ENCODE measurements at places on chromosomes 6 and 20.

- no peak for DNase-seq
These were observed 70.3 kb upstream of the RIPOR2 start for GRCh38 chr6:25006075-25006474.

- DNase-seq: no peak
These were observed 531.1 kb upstream of the CITED2 start for GRCh38 chr6:139905404-139906052.

DNA sequence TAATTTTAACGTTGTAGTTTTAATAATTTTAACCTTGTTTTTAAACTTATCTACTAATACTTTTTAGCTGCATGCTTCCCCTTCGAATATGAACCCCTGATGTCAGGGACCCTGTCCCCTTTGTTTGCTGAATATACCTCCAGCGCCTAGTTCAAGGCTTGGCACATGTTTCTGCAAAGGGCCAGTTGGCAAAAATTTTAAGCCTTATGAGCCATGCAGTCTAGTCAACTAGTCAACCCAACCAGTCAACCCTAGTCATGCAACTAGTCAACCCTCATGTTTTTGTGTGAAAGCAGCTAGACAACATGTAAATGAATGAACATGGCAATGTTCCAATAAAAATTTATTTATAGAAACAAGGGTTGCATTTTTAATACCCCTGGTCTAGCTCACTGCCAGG is 119.8 kb downstream of the BCAS1 start:
- DNase-seq: no peak

- peak; percentile 1 for DNase-seq
These were observed 674 bp downstream of the NRSN1 start for GRCh38 chr6:24126586-24127192.

GRCh38 chr20:25148181-25148981 is 47.1 kb upstream of the ENTPD6 start:
- DNase-seq: peak; percentile 54

- DNase-seq: no peak
These were observed 24.4 kb downstream of the RRAGD start for GRCh38 chr6:89387516-89388201.

GRCh38 chr6:121436960-121437850 is 1.8 kb downstream of the GJA1 start:
- DNase-seq: no peak

- DNase-seq: no peak
These were observed 155.7 kb downstream of the AKAP7 start for GRCh38 chr6:131290955-131291354.

GRCh38 chr6:127457456-127458064 is 1.6 kb downstream of the KIAA0408 start:
- no peak for DNase-seq

GRCh38 chr6:152298848-152299735 is 338.1 kb downstream of the SYNE1 start:
- no peak for DNase-seq

GRCh38 chr20:6618051-6618450 is 149.4 kb upstream of the BMP2 start:
- DNase-seq: no peak

DNA sequence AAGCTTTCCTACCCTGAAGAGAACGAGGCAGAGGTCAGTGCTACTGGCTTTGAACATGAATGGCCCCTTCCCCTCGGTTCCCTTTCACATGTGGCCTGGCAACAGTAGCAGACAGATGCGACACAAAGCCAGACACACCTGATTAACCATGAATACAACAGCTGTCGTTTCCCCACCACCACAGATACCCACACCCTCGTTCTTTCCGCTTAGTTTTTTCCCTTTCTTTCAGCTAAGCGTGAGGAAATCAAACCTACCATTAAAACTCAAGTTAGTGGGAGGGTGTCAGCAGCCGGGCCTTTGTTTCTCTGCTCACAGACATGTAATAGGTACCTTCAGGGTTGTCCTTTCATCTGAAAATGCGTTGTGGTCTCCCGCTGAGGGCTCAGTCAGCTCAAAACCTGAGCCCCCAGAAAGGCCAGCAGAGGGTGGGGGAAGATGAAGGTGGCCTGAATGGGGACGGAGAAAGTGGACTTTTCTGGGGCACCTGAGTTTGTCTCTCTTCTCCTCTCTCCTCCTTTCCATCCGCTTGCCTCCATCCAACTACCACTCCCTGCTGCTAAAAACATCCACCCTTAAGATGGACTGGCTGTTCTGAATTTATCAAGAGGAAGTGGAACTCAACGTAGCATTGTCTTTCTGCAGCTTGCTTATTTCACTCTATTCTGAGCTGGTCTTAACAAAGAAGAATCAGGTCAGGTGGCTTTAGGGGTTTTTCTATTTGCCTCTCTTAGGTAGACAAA is 516.6 kb upstream of the JARID2 start:
- no peak for DNase-seq

- DNase-seq: no peak
These were observed 75.3 kb downstream of the PRDM1 start for GRCh38 chr6:106161311-106161874.

GRCh38 chr6:134678436-134678889 is 271.4 kb downstream of the ALDH8A1 start:
- DNase-seq: no peak

DNA sequence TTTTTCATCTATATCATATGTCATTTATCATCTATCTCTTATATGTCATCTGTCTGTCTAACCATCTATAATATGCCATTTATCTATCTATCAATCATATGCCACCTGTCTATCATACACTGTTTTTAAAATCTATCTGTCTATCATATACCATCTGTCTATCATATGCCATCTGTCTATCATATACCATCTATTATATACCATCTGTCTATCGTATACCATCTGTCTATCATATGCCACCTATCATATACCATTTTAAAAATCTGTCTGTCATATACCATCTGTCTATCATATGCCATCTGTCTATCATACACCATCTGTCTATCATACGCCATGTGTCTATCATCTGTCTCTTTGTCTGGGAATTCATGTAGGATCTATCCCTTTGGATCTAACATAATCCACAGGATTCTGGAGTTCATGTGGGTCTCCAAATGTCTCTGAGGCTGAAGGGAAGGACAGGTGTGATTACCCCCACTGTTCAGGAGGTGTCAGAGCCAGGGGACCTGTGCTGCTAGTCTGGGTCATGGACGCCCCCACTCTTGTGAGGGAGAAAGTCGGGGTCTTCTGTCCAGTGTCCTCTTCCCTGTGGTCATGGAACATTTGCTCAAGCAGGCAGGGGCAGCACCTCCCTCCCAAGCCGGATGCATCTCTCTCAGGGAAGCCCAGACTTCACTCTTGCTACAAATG is 36.9 kb upstream of the FRMD1 start:
- no peak for DNase-seq

- no peak for DNase-seq
These were observed 22.9 kb downstream of the SERPINB6 start for GRCh38 chr6:2948228-2949025.

DNA sequence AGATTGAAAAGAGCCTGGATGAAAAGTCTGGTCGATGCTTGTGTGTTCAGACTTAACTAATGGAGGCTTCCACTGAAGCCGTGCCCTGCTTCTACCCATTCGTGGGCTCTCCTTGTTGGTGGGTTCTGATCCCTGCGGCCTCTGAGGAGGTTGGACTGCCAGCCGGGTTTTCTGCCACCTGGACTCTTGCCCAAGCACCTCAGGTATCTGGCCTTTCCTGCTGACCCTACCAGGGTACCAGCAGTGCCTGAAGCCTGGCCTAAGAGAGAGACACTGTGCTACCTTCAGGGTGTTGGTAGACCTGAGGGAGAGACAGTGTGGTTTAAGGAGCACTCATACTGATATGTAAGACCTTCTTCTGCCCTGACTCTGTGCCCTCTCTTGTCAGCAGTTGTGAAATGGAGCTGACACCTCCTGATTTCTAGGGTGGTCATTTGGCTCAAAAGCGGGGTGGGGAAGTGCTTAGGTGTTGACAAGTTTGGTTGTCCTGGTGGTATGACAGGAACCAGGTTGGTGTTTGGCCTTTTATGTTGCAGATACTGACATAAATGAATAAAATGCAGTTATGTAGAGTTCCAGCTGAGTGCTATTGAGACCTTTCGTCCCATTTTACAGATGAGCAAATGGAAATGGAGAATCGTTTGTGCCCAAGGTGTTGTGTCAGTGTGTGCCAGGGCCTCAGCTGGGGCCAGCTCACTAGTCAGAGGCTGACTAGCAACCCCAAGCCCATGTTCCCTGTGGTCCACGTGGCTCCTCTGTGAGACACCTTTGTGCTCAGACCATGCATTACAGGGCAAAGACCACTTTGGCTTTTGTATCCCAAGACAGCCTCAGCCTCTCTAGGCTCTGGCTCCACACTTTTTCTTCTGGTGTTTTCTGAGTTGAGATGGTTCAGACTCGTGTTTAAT is 3.1 kb downstream of the PLCG1 start:
- no peak for DNase-seq

GRCh38 chr6:49541210-49541724 is 9.2 kb upstream of the C6orf141 start:
- no peak for DNase-seq

DNA sequence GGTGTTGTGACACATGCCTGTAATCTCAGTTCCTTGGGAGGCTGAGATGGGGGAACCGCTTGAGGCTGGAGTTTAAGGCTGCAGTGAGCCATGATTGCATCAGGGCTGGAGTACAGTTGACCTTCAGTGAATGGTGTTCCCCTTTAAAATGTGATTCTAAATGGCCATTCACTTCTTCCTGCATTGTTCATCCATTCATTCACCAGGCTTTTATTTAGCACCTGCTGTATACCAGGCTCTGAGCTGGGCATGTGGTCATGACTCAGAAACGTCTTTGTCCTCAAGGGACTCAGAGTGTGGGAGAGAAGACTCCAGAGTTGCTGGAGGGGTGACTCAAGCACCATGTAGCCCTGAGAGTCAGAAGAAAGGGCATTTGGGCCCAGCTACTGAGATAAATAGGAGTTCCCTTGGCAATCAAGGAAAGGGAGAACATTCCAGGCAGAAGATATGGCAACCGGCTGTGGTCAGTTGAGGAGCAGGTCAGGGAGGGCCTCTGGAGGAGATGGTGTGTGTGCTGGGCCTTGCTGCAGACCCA is 101.1 kb downstream of the DLGAP4 start:
- DNase-seq: no peak

- no peak for DNase-seq
These were observed 170.5 kb upstream of the RGS17 start for GRCh38 chr6:153301602-153302001.

- no peak for DNase-seq
These were observed 46.3 kb downstream of the UNC5CL start for GRCh38 chr6:40992746-40993145.

- no peak for DNase-seq
These were observed 86.6 kb downstream of the RNF144B start for GRCh38 chr6:18473755-18474154.

DNA sequence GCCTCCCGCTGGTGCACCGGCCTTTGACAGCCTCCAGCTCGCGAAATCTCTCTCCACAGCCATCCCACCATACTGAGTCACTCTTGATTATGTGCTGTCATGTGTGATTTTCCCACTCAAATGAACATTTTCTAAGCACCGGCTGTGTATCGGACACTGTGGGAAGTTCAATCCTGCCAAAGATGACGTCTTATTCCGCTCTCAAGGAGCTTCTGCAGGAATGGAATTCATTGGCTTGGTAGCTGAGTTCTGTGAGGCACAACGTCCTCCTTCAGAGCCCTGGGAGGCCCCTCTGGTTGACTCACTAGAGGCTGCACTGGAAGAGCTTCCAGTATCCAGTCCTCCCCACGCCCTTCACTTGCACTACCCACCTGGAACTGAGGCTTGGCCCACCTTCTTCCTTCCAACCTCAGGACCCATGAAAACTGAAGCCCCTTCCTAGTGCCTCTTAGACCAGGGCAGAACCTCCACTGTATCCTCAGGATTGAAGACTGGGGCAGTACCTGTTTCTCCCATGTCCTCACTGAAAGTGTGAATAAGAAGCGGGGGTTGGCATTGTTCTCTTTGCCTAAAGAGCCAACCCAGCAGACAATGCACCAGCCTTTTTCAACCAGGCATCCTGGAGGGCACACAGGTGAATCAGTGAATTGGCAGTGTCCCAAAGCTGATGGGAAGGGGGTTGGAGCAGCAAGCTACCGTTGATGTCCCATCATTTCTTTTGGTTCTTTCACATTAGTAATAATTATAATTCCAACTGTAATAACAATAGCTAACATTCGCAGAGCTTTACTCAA is 1.7 kb downstream of the UNC5CL start:
- no peak for DNase-seq

DNA sequence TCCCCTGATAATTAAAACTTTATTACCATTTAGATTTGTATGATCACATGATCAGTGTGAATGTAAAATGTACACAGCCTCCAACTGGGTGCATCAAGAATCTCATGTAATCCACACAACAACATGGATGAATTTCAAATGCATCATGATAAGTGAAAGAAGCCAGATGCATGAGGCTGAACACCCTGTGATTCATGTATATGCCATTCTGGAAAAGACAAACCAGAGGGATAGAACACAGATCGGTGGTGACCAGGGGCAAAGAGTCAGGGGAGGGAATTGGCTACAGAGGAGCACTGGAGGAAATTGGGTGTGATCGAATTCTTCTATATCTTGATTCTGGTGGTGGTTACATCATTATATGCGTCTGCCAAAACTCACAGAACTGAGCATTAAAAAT is 170.7 kb upstream of the SLC24A3 start:
- DNase-seq: no peak

- no peak for DNase-seq
These were observed 31.2 kb downstream of the PNLDC1 start for GRCh38 chr6:159831373-159831679.

- DNase-seq: no peak
These were observed 161.4 kb downstream of the LY86 start for GRCh38 chr6:6749702-6750491.

DNA sequence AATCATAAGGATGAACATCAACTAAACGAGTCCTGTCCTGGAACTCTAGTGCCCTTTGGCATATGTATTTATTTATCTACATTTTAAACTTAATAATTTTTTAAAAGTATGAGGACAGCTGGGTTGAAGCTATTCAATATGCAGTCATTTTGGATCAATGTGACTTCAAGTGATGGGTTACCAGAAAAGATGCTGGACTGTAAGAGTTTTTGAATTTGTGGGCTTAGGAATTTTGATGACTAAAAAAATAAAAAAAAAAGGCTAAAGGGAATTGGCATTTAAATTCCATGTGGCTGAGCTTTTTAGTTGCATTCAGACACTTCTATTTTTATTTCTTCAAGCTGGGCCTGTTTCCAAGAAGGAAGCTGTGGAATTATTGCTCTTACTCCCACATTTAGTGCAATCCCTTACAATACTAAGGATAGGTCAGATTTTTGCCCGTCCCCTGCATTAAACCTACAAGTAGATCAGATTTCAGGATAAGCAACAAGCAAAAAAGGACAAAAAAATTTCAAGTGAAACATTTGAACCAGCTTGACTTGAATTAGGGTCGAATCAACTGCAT is 704.2 kb upstream of the CITED2 start:
- DNase-seq: no peak

- no peak for DNase-seq
These were observed 28.9 kb upstream of the PNRC1 start for GRCh38 chr6:89051676-89052075.

- no peak for DNase-seq
These were observed 398.3 kb downstream of the UTRN start for GRCh38 chr6:144683216-144684070.

- no peak for DNase-seq
These were observed 204.5 kb downstream of the ZDHHC14 start for GRCh38 chr6:157585274-157586087.

- no peak for DNase-seq
These were observed 25.0 kb downstream of the TFAP2A start for GRCh38 chr6:10389739-10390494.

Measured in activated CD4-positive, alpha-beta T cell treated with anti-CD3 and anti-CD28 coated beads, Interleukin-2, amount 50 U/mL, for 1 hour (primary cell).